ENCODE measurements at places on chromosomes 4 and X.

GRCh38 chr4:145829629-145830395, 108.8 kb downstream of the ZNF827 start:
- DNase-seq = no peak

- no peak for DNase-seq
These were observed 137.5 kb downstream of the ZNF674 start for GRCh38 chrX:46407753-46408130.

GRCh38 chrX:19593690-19594089, 78.4 kb upstream of the MAP3K15 start:
- DNase-seq = no peak

- no peak for DNase-seq
These were observed 182.8 kb upstream of the GRID2 start for GRCh38 chr4:92120810-92121498.

- no peak for DNase-seq
These were observed 137.8 kb upstream of the TENM3 start for GRCh38 chr4:182105416-182105815.
